Stimulated activated CD4-positive, alpha-beta T cell treated with anti-CD3 and anti-CD28 coated beads, TNF-alpha, amount 100 ng/mL, for 48 hours (primary cell): ENCODE measurements at places on chromosomes 3 and 15.

- DNase-seq = no peak
Measured at GRCh38 chr3:71075494-71075893, 508.0 kb downstream of the FOXP1 start.

- no peak for DNase-seq
Measured at GRCh38 chr15:94238539-94239118, 7.3 kb downstream of the MCTP2 start.

- no peak for DNase-seq
Measured at GRCh38 chr3:129505341-129505740, 23.1 kb upstream of the RHO start.

- no peak for DNase-seq
Measured at GRCh38 chr3:13666781-13667709, 118.1 kb downstream of the FBLN2 start.
